ENCODE measurements at places on chromosomes 13 and 19. TPM values are rescaled to one million over a fixed set of nuclear protein-coding genes. Genes with fewer than 3 reads are reported as not detected.

CYSLTR2 gene
- total RNA-seq: not detected

DKKL1 gene
- 0.59 TPM for total RNA-seq

IFNL1 gene
- not detected for total RNA-seq

RAX2 gene
- not detected for total RNA-seq

ZNF613 gene
- 1.7 TPM for total RNA-seq

CALR3 gene
- not detected for total RNA-seq

SULT2A1 gene
- not detected for total RNA-seq

IGFL3 gene
- total RNA-seq: 0.40 TPM

SPRY2 gene
- total RNA-seq: 16.1 TPM

SLC6A16 gene
- 1.6 TPM for total RNA-seq

PTPRH gene
- total RNA-seq: 6.0 TPM

KLK12 gene
- total RNA-seq: not detected

TRIP10 gene
- 96.3 TPM for total RNA-seq

CSNK1A1L gene
- total RNA-seq: not detected

ZNF135 gene
- not detected for total RNA-seq

CACNG8 gene
- total RNA-seq: 1.2 TPM

THSD8 gene
- total RNA-seq: 11.0 TPM

REEP6 gene
- 5.8 TPM for total RNA-seq

C13orf42 gene
- not detected for total RNA-seq

MEDAG gene
- total RNA-seq: 0.16 TPM

KLK4 gene
- total RNA-seq: not detected

All from A549 treated with Mapracorat at 1 μM for 4 hours (cell line).